ENCODE measurements at places on chromosomes 1 and 21.

GRCh38 chr1:21963477-21964217, 13.2 kb upstream of the CELA3B start:
- peak; percentile 80 for DNase-seq

GRCh38 chr21:28421716-28422524, 570.8 kb downstream of the LTN1 start:
- no peak for DNase-seq

- no peak for DNase-seq
Observed at GRCh38 chr1:75014250-75014649, 119.9 kb upstream of the LHX8 start.

DNA sequence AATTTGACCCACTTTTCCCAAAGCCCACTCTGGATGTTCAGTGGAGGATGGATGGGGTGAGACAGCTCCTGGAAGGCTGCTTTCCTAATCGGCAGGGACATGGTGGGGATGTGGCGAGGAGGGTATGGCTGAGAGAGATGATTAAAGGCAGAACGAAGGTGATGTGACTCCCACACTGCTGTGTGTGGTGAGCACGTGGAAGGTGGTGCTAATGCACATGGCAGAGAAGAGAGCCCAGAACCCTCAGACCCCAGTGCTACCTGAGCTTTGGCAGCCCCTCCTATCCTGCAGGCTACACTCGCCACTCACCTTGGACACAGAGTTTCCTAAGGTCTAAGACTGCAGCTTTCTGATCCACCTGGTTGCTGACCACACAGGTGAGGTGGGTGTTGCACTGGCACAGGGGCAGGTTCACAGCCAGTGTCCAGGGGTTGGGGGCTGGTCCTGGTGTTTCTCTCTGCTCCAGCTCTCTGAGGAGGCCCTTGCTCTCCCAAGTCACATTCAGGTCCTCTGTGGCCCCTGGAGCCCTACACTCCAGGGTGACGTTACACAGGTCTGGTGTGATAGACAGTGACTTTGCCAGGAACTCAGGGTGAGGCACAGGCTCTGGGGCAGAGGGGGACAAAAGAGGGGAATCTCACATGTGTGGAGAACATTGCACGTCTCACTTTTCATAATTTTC, 151.4 kb upstream of the ETV3 start:
- DNase-seq, result no peak

- no peak for DNase-seq
Observed at GRCh38 chr1:200925831-200926230, 31.1 kb downstream of the INAVA start.

DNA sequence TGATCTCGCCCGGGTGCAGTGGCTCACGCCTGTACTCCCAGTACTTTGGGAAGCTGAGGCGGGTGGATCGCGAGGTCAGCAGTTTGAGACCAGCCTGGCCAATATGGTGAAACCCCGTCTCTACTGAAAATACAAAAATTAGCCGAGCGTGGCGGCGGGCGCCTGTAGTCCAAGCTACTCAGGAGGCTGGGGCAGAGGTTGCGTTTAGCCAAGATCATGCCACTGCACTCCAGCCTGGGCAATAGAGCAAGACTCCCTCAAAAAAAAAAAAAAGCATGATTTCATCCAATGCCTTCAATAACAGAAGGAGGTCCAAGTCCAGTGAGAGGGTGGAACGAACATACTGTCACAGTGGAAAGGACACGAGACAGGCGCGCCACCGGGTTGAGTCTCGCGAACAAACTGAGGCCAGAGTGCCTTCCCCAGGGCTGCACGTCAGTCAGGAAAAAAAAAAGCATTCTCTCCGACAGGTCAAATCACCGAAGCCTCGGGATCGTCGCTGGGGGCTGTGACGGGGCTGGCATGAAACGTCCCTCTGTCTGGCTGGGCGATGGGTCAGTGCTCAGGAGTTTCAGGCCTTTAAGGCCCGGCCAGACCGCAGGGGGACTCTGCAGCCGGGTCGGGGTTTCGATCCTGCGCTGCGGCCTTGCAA, 8.4 kb upstream of the CROCC start:
- DNase-seq, result no peak

DNA sequence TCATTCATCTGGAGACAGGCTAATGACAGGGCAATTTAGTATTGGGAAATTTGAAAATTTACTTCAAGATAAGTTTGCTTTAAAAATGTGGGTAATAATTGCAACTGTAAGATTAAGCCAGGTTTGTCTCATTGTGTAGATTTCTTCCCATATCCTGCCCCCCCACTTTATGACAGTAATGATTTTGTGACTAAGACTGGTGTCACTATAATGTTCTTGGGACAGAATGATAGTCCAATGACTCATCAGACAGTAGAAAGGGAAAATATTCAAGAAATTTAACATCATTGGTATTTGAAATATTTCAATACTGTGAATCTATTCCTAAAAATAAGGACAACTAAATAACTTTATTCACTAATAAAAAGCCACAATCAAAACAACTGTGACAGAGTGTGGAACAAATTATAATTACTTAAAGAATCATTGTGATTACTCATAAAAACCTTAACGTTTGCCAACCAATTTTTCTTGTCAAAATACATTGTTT, 36.7 kb downstream of the FH start:
- DNase-seq, result no peak

GRCh38 chr21:46555225-46555617, 49.7 kb downstream of the S100B start:
- DNase-seq, result no peak

Measured in retina (tissue), 1 donor.